ENCODE measurements at places on chromosomes 13 and 19.

DNA sequence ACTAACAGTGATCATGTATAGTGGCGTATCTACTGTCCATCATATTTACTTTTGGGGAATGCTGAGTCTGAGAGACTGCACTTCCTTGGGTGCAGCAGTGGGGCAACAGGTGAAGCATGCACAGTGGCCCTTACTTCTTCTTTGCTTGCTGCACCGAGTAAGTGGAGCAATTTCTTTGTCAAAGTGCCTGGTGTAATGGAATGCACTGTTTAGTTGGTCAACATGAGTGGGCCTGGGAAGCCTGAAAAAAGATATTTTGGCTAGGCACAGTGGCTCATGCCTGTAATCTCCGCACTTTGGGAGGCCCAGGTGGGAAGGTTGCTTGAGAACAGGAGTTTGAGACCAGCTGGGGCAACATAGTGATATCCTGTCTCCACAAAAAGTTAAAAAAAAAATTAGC, 94.9 kb downstream of the OLFM4 start:
- no peak for DNase-seq

- no peak for DNase-seq
These were observed 2.4 kb upstream of the POU2F2 start for GRCh38 chr19:42134535-42135070.

DNA sequence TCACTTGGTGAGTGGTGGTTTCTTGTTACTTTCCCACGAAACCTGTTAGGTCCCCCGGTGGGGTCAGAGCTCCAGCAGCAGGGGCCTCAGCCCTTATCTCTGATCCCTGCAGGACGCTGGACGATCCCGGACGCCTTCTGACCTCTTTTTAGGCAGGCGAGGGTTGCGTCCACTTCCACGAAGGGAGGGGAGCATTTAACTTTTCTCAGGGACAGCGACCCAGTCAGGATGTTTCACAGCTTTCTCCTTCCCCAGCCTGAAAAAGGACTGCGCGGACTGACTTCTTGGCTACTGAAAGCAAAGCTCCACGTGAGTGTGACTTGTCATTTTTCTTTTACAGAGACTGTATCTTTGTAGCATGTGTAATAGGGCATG, 692 bp downstream of the ZNF234 start:
- no peak for DNase-seq

- no peak for DNase-seq
These were observed 389.8 kb downstream of the NDFIP2 start for GRCh38 chr13:79870766-79871165.

GRCh38 chr13:43757266-43757665, 29.5 kb downstream of the ENOX1 start:
- no peak for DNase-seq

GRCh38 chr19:37963190-37963936, 56.4 kb downstream of the SIPA1L3 start:
- DNase-seq: peak; percentile 39

- DNase-seq: no peak
These were observed 1.2 kb upstream of the KLF16 start for GRCh38 chr19:1864480-1865171.

GRCh38 chr13:94120878-94121277, 358.6 kb downstream of the DCT start:
- DNase-seq: no peak

- DNase-seq: no peak
These were observed 140.0 kb downstream of the SIPA1L3 start for GRCh38 chr19:38047049-38047438.

DNA sequence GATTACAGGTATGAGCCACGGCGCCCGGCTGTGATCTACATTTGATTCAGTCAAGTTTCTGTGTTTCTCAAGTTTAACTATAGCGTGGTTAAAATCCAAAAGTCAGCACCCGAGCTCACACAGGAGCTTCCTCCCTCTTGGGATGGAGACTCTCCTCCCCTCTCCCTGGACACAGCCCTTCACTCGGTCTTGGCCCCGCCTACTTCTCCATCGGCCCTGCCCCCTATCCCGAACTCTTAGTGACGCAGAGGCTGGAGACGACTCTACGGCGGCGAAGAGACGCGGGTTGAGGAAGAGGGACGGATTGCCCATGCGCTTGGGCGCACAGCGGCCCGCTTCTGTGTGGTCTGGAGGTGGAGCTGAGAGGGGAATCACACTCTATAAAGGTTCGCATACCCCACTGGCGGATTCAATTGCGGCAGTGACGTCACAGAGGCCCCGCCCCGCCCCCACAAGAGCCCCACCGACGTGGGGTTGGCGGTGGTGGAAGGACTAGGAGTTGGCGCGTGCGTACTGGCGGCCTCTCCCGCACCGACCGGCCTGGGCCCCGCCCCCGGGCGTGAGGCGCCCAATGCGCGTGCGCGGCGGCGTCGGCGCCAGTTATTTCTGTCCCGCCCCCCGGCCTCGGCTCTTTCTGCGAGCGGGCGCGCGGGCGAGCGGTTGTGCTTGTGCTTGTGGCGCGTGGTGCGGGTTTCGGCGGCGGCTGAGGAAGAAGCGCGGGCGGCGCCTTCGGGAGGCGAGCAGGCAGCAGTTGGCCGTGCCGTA, at the start of gene TRIM28:
Gene TRIM28, plus strand, starts transcription at position 239 of the 765 bp plus-strand sequence. CDS start 694 bp downstream, outside the sequence.
- peak; percentile 98 for DNase-seq

GRCh38 chr19:51187395-51188226, 37.3 kb upstream of the CD33 start:
- no peak for DNase-seq

- no peak for DNase-seq
These were observed 145.2 kb upstream of the WASF3 start for GRCh38 chr13:26412263-26412662.

- no peak for DNase-seq
These were observed 136.2 kb upstream of the RNF113B start for GRCh38 chr13:98313023-98313921.

DNA sequence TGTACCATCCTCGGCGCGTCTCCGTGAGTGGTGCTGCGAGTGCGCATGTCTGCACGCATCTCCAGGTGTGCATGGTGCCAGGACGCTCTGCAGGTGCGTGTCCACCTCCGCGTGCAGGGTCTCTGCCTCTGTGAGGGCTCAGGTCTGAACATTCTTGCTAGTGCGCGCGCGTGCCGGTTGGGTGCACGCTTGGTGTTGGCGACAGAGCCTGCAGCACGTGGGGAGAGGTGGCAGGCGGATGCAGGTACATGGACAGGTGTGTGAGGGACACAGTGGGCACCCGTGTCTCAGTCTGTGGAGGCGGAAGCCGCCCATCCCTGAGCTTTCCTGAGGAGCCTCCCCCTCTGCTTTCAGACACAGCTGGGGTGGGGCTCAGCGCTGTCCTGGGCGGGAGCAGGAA, 4.9 kb upstream of the OR10H2 start:
- DNase-seq: no peak

DNA sequence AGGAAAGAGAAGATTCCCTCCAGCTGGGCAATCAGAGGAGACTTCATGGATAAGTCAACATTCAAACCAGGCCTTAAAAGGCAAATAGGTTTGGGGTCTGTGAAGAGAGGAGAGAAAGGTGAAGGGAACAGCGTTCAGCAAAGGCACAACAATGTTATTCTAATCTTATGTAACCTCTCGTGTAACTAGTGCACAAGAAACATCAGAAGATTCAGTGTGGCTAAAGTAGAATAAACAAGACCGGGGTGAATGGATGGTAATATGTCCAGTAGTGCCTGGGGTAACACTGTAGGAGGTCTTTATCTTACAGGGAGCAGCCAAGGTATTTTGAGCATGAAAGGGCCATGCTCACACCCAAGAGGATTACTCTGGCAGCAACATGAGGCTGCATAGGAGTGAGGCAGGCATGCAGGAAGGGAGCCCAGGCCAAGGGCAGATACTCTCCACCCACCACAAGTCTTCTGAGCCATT, 24.1 kb downstream of the LHFPL6 start:
- DNase-seq: no peak

DNA sequence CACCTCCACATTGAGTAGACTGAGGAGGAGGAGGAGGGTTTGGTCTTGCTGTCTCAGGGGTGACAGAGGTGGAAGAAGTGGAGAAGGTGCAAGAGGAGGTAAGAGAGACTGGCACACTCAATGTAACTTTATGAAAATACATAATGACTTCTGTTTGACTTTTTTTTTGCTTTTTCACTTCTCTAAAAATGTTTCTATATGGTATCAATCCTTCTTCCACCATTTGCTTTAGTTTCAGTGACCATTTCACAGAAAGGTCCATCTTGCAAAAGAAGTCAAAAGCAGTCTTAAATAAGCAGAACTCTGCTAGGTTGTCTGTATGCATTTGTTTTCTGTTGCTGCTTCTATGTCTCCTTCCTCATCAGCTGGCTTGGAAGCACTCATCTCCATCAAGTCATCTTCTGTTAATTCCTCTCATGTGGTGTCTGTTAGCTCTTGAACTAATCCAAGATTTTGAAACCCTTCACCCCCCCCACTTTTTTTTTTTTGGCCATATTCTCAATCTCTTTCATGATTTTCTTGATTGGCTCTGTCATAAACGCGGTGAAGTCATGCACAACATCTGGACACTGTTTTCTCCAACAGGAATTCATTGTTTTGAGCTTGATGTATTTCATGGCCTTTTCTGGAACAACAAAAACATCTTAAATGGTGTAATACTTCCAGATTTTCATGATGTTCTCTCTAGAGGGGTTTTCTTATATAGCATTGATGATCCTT, 80.8 kb downstream of the KL start:
- no peak for DNase-seq

- no peak for DNase-seq
These were observed 162.2 kb downstream of the KDM4B start for GRCh38 chr19:5131031-5131505.

DNA sequence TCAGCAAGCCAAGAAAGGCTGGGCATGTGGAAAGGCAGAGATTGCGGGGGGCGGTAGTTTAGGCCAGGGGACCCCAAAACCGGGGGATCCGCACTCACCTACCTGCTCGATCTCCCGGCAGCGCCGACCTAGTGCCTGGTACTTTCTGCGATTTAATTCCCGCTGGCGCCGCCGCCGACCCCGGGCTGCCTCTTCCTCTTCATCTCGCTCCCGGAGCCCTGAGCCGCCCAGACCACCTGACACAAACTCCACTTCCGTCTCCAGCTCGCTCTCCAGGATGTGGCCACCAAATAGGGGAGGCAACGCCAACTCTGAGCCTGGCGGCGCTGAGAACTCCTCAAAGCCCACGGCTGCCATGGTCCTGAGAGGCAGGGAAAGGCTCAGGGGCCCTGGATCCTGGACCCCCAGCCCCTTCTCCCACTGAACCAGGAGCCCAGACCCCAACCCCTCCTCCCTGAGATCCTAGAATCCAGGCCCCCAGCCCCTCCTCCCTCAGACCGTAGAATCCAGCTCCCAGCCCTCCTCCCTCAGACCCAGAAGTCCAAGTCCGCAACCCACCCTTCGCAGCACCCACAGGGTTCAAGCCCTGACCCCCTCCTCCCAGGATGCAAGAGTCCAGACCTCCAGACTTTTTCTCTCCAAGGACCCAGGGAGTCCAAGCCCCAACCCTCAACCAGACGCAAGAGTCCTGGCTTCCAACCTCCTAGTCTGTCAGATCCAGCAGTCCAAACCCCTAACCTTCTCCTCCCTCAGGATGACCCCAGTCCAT, 933 bp downstream of the TFPT start:
- DNase-seq: no peak

DNA sequence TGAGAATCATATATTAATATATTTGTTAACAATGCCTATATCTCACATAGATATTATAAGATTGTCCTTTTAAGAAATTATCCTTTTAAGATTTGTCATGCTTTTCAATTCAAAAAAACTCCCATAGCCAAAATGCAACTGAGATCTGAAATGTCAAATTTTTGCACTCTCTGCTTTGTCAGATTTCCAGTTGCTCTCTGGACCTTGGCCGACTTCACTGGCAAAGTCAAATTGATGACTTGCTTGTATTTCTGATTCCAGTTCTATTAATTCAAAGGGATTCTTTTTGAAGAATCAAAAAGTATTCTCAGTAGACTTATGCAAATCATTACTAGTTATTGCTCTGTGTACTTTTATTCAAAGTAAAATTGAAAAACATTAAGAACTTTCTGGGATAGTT, 101.2 kb upstream of the SCEL start:
- DNase-seq: no peak

DNA sequence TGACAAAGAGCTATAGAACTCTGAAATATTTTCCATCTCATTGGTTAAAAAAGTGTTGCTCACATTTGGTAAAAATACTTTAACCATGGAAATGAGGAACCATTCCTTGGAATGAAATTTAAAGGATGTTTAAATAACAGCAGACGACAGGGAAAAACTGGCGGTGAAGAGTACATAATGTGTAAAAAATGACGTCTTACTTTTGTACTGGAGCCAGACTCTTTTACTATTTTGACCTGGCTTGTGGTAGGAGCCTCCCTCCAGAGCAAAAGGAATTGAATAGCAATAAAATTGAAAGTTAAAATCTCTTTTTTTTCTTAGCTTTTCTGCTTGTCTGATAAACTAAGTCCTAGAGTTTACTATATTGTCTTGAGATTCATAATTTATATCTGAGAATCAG, 426.2 kb upstream of the KLHL1 start:
- DNase-seq: no peak

- DNase-seq: no peak
These were observed 7.0 kb downstream of the MYH14 start for GRCh38 chr19:50210425-50210824.

GRCh38 chr13:110759710-110760109, 46.2 kb downstream of the ING1 start:
- no peak for DNase-seq

DNA sequence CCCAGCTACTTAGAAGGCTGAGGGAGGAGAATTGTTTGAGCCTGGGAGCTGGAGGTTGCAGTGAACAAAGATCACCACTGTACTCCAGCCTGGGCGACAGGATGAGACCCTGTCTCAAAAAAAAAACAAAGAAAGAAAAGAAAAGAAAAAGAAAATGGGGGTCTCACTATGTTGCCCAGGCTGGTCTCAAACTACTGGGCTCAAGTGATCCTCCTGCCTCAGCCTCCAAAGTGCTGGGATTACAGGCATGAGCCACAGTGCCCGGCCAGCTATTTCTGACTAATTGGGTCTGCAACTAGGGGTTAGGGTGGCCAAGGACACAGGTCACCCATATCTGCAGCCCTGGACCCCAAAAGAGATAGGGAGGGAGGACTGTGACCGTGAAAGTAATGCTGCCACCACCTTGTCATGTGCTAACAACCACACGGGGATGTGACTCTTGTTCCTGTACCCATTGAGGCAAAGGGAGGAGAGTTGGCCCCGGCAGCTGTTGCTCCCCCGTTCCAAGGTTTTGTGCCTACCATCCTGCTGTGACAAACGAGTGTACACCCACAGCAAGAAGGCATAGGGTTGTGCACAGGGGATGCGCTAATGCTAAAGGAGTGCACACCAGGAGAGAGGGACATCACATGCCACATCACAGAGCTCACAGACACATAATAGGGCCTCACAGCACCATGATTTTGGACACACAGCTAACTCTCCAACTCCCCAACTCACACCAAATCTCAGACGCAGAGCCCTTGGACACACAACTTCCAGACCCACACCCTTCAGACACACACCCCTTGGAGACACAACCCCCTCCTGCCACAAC, 619 bp downstream of the MEF2B start:
- DNase-seq: no peak

GRCh38 chr13:49251326-49251725, 3.6 kb downstream of the CDADC1 start:
- no peak for DNase-seq

Measured in HFF-Myc (cell line).